ENCODE measurements at places on chromosomes 5 and 9.

DNA sequence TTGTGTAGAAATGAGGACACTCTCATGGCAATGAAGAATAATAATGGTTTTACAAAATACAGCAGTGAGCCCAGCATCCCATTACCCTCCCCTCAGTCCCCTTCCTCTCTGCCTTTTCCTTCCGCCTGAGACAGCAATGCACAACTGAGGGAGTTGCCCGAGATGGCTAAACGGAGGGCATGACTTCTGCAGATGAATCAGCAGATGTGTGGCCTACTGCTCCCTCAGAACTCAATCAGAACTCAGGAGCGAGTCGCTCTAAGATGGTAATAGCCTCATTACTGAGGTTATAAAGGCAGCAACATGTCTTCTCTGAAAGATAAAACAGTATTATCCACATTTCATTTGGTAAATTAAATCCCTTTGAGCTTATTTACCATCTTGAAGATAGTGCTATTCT lies 326.6 kb downstream of the ENC1 start:
- DNase-seq: no peak

GRCh38 chr9:25350011-25350410 lies 328.2 kb downstream of the TUSC1 start:
- DNase-seq: no peak

DNA sequence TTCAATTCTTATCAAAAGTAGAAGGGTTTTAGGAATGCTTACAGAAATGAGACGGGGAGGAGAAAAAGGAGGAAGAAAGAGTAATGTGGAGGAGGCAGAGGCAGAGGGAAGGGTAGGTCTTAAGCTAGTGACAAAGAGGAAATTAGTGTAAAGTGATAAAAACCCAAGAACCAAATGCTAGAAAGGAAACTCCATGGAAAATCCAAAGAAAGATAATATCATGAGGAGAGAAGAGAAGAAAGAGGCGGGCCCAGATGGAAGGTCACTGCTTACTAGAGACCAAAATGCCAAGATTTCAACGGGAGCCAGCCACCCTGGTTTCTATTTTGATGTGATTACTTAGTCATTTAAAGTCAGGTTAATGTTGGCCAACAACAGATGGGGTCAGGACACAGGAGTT lies 68.6 kb upstream of the IL12B start:
- no peak for DNase-seq

DNA sequence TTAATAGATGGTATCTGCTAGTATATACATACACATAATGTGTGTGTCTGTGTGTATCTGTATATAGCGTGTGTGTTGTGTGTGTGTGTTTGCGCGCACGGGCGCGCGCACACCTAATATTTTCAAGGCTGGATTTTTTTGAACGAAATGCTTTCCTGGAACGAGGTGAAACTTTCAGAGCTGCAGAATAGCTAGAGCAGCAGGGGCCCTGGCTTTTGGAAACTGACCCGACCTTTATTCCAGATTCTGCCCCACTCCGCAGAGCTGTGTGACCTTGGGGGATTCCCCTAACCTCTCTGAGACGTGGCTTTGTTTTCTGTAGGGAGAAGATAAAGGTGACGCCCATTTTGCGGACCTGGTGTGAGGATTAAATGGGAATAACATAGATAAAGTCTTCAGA lies 757 bp downstream of the FXN start:
- DNase-seq: no peak

GRCh38 chr9:120436446-120436845 lies 143.5 kb downstream of the CDK5RAP2 start:
- no peak for DNase-seq

DNA sequence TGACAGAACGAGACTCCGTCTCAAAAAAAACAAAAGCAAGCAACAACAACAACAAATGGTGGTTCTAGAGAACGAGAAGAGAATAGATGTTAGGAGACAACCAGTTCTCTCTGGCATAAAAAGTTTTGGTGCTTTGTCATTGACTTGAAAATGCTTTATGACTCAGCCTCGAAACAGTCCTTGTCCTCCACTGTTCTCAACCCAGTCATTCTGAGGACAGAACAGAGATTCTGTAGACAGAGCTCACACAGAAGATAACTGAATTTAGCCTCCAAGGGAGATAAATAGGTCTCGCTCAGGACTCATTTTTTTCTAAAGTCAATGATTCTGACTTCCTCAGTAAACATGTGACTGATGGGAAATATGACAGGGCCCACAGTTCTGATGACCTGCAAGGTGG lies 76.0 kb upstream of the FSTL4 start:
- DNase-seq: no peak

DNA sequence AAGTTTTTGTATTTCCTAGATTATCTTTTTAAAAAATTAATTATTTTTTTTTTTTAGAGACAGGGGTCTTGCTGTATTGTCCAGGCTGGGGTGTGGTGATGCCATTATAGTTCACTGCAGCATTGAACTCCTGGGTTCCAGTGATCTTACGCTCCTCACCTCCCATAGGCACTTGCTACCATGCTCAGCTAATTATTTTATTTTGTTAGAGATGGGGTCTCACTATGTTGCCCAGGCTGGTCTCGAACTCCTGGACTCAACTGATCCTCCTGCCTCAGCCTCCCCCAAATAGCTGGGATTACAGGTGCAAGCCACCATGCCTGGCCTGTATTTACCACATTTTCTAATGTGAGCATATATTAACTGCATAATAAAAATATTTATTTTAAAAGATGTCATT lies 274.5 kb downstream of the RFX3 start:
- no peak for DNase-seq

GRCh38 chr5:39794513-39795210 lies 369.9 kb upstream of the DAB2 start:
- DNase-seq: no peak

DNA sequence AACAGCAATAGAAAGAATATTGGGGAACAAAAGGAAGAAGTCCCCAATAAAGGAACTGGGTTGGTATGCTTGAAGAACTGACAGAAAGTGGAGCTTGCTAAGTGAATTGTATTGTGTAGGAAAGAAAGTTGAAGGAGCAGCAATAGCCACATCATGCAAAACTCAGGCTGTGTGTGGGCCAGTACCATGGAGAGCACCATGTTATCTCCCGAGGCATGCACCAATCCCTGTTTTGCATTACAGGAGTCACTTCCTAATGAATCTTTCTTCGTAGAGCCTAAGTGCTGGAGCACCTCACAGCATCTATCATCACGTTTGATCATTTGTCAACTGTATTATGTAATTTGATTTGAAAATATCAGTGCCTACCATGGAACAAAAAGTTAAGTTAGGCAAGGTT lies 137.7 kb upstream of the NMUR2 start:
- no peak for DNase-seq

- no peak for DNase-seq
These were observed 318.3 kb downstream of the CHSY3 start for GRCh38 chr5:130222573-130222972.

- no peak for DNase-seq
These were observed 392.0 kb downstream of the TMEM161B start for GRCh38 chr5:87876616-87877015.

GRCh38 chr5:90685425-90686022 lies 126.9 kb downstream of the ADGRV1 start:
- no peak for DNase-seq

GRCh38 chr9:136994888-136995230 lies 1.5 kb downstream of the CLIC3 start:
- no peak for DNase-seq

GRCh38 chr5:68447136-68447929 lies 231.8 kb downstream of the PIK3R1 start:
- DNase-seq: no peak

DNA sequence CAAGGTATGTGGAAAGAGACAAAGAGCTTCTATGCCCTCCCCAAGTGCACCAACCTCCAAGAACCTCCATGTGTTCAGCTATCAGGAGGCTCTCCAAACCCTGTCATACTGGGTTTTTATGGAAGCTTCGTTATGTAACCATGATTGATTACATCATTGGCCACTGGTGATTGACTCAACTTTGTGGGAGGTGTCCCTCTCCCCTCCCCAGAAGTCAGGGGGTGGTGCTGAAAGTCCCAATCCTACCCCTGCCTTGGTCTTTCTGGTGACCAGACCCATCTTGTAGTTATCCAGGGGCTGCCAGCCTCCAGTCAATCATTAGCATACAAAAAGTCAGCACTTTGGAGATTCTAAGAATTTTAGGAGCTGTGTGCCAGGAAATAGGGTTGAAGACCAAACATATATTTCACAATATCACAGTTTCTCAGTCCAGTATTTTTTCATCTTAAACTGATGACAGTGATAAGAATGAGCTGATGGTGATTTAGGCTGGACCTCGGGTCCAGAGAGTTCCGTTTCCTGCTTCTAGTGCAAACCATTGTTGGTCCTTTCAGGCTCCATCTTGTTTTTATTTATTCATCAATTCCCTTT lies 27.3 kb upstream of the FANCC start:
- DNase-seq: no peak

DNA sequence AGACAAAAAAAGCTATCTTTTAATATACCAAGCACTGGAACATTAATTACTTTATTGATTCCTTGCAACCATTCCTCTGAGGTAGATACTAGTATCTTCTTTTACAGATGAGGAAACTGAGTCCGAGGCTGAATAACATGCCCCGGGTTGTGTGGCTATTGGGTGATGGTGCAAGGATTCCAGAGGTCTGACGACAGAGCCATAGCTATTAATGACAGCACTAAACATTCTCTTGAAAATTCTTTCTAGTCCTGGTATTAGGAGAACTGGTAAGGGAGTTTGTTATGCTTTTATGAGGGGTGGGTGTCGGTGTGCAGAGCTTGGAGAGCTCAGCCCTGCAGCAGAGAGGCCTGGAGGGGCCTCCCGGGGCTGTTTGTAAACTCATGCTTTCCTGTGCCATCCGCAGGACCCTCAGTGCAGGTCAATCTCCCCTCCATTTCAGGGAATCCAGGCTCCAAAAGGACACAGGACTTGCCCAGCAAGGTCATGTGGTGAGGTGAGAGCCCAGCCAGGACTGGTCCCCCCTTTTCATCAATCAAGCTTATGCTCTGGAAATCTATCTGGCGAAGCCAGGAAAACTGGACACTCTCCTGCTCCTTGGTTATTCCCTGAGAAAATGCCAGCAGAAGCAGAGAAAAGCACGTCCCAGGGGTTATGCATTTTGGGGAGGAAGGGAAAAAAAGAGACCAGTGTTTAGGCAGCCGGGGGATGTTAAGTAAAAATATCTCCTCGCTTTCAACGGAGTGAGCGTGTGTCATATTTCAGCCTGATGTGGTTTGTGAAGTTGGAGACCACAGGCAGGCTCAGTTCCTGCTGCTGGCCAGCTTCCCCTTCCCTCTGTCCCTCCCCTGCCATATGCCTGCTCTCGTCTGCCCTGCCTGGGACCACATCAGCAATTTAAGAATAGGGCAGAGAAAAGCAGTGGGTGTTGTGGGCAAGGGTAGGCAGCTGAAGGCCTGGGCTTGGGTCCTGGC lies 3.7 kb downstream of the GSN start:
- DNase-seq: no peak

DNA sequence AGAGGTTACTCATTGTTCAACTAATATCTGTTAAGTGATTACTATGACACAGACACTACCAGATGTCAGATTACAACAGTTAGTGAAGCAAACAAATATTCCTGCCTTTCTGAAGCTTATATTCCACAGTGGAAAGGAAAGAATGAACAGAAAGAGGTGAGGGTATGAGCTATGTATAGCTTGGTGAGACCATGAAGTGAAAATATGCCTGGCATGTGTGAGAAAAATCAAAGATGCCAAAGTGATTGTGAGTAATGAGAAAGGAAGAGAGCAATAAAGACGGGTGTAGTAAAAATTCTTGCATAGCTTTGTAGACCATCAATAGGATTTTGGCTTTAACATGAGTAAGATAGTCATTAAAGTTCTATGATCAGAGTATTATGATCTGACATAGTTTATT lies 734.5 kb upstream of the NUDT12 start:
- no peak for DNase-seq

DNA sequence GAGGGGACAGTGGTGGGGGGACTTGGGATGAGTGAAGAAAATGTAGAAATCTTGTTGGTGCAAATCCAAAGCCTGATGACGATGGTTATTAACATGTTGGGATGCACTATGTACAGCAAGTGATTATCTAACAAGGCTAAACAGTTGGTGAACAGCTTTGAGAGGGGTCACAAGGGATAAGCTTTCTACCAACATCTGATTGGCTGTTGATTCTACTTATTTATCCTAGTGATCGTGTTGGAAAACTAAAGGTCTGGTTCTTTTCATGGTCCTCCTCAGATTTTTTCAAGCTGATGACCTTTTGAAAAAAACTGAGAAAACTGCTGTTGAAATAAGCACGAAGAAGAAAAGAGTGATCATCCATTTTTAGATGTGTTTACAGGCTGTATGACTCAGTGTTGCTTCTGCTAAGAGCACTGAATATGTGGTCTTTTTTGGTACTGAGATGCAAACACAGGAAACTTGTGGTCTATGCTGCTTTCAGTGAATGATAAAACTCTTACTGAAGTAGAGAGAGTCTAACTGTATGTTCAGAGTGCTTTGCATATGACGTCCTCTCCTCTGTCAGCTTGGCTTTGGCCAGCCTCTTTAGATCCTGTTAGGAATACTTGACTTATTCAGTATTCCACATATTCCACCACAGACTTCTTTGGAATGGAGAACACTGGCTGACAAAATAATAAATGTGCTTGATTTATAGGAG lies 174.8 kb downstream of the SLF1 start:
- DNase-seq: no peak

DNA sequence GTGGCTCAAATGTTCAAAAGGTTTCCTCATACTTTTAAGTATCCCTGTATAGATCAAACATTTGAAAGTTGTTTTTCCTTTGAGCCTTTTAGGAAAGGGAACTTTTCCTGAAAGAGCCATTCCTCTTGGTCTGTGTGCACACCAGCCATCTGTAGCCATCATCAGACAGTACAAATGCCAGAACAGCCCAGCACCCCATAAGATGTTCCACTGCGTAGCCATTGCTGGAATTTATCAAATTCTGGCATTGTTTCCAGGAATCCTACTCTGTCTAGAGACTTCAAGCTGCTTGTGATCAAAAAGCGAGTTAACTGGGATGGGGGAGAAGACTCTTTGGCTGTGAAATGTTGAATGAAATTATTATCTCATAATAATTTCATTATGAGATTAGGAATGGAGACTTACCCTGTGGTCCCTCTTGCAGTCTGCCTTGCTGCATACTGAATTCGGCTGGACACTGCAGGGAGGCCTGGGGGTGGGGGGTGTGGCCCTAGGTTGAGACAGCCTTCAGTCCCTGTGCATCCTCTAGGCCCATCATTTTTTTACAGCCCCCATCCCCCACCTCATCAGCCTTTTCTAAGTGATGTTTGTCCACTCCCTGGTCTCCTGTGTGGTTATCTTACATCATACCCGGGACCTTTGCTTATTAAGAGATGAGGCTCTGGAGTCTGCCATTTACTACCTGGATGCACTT lies 99.8 kb downstream of the RALGPS1 start:
- no peak for DNase-seq

GRCh38 chr5:176660860-176661641 lies 13.8 kb downstream of the TSPAN17 start:
- peak; percentile 58 for DNase-seq

All from stimulated activated CD8-positive, alpha-beta memory T cell treated with anti-CD3 and anti-CD28 coated beads, Interleukin-7, amount 100 ng/mL, for 48 hours (primary cell).